ENCODE measurements at places on chromosomes 2 and 18.

GRCh38 chr2:173898178-173898668, 67.0 kb downstream of the SP3 start:
- no peak for DNase-seq

DNA sequence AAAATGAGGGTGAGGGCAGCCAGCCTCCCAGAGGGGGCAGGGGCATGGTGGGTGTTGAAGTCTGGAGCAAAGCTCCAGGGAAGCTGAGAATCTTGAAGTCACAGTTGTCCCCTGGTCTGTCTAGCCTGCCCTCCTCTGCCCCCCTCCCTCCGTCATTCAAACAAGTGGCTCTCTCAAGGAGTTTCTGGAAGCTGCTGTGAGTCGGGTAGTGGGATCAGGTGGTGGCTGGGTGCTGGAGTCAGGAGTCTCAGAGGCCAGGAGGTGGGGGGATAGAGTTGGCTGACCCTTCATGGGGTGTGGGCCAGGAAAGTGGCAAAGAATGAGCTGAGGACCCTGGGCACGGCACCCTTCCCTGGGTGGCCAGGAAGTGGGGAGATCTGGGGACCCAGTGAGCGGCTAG, 495 bp upstream of the ASIC4 start:
- DNase-seq: no peak

- DNase-seq: no peak
Measured at GRCh38 chr2:108409768-108410167, 32.0 kb downstream of the SULT1C4 start.

- DNase-seq: no peak
Measured at GRCh38 chr2:231716666-231717280, 8.4 kb downstream of the PTMA start.

- DNase-seq: no peak
Measured at GRCh38 chr2:56202381-56203121, 18.8 kb downstream of the CCDC85A start.

GRCh38 chr18:58856881-58857280, 7.8 kb upstream of the ZNF532 start:
- DNase-seq: no peak

- DNase-seq: no peak
Measured at GRCh38 chr2:152406119-152406835, 71.3 kb downstream of the FMNL2 start.

DNA sequence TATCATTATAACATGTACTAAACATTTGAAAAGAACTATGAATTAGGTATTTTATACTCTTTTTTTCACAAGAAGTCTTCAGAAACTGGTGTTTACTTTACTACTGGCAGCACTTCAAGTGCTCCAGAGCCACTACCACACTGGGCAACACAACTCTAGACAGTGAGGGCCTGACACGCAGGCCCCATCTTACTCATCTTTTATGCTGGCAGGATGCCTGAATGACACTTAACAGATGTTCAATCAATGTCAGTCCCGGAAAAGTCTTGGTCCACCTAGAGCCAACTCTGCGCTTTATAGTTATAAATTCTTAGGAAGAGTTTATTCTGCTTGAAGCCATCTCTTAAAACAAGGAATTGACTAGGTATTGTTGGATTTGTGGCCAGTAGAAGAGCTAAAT, 8.7 kb upstream of the WIPF1 start:
- no peak for DNase-seq

- no peak for DNase-seq
Measured at GRCh38 chr2:160408959-160409291, 84.7 kb downstream of the RBMS1 start.

DNA sequence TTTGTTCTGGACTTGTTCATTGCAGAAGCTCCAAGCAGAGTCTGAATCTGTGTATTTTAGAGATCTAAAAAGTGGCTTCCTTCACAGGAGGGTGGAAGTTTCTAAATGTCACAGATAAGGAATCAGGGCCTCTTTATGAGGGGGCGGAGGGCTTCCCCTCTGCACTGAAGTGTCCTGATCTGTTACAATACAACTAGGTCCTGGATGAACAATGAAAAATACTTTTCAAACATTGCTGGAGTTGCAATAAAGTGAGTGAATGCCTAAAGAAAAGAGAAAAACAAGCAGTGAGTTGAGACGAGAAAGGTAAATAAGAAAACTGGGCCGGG, 179.3 kb upstream of the HDAC4 start:
- DNase-seq: no peak

DNA sequence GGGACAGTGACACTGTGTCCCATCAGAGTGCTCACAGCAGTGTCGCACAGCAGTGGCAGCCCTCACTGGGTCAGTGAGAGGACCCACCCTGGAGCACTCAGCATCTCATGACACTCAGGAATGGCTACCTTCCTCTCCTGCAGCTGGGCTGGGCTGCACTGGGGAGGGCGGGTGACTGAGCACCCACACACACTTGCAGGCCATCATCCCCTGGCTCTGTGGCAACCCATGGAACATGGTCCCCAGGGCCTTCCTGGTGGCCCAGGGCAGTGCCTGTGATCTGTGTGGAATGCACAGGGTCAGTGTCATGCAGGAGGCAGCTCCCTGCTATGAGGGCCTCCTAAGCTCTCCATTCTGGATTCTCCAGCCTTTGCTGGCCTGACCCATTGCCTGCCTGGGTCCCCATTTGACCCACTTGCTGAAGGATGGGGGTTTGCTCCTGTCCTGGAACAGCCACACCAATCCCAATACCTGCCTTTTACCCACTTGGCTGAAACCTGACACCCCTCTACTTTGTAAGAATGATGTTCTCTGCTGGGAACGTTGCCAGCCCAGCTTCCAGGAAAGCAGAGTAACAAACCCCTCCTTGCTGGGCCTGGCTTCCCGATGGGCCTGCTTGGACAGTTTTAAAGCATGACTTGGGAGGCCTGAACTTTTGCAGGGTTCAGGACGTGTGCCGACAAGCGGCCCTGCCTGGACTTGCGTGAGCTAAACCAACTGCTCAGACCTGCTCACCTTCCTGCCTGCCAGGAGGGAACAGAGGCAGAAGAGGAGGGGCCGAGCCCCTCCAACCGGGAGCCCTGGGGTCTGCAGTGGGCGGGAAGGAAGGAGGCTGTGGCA, 13.7 kb downstream of the HS6ST1 start:
- DNase-seq: peak; percentile 78

DNA sequence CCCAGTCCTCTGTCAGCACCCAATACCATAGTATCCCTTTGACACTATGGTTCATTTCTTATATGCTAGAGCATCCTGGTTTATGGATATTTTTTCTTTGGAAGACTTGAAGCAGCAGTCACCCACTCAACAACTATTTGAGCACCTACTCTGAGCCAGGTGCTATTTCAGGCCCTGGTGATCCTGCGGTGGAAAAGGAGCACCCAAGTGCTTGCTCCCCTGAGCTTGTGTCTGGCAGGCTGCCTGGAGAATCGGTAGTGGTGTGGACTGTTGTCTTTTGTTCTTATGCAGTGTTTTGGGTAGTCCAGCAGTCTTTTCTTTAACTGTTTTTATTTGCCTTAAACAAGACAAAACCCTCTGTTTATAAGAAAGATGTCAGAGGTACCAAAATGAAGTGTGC, 28.9 kb downstream of the NCK2 start:
- DNase-seq: peak; percentile 45

- DNase-seq: no peak
Measured at GRCh38 chr18:63284173-63284799, 35.3 kb downstream of the BCL2 start.

- no peak for DNase-seq
Measured at GRCh38 chr2:198756166-198756565, 701.6 kb downstream of the SATB2 start.
